Neural crest cell (in vitro differentiated cells): ENCODE measurements at places on chromosomes 1 and 21. TPM values are rescaled to one million over a fixed set of nuclear protein-coding genes. Genes with fewer than 3 reads are reported as not detected.

- DNase-seq = no peak
Observed at GRCh38 chr1:2391931-2392509, 379 bp downstream of the RER1 start.

- DNase-seq = no peak
Observed at GRCh38 chr1:31153423-31153822, 86.3 kb downstream of the NKAIN1 start.

DNA sequence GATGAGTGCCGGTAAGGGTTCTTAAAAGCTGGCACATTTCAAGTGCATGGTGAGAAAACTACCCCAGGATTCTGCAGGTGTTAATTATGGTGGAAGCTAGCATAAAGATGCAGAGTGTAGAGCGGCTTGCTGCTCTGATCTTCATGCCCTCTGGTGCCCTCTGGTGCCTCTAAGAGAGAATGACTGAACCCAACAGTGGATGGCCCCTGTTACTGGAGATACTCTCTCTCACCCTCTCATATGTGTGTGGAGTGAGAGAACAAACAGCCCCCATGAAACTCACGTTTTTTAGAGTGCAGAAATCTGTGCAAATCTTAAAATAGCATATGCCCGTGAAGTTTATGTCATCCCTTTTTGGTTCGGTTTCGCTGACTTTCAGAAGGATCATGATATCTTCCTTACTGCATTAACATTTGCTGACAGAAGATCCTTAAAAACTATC, 90.0 kb downstream of the GRIK1 start:
- peak; percentile 44 for DNase-seq

- DNase-seq = no peak
Observed at GRCh38 chr1:110003747-110004428, 19.3 kb downstream of the AHCYL1 start.

Gene CSF1
- total RNA-seq = 16.0 and 17.9 TPM in 2 replicates

DNA sequence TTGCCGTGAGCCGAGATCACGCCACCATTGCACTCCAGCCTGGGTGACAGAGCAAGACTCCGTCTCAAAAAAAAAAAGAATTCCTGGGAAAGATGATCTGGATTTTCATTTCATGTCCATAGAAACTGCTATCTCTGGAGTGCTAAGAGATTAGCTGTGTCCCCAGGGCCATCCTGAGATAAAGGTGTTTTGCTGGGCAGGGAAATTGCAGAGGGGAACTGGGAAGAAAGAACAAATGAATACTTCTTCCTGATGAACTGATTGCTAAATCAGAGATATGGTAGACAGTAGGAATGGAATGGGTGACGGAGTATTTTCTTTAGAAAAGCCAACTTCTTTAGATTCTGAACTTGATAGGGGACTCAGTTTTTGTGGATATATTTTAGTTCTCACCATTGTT, 19.2 kb downstream of the SNRPE start:
- no peak for DNase-seq

DNA sequence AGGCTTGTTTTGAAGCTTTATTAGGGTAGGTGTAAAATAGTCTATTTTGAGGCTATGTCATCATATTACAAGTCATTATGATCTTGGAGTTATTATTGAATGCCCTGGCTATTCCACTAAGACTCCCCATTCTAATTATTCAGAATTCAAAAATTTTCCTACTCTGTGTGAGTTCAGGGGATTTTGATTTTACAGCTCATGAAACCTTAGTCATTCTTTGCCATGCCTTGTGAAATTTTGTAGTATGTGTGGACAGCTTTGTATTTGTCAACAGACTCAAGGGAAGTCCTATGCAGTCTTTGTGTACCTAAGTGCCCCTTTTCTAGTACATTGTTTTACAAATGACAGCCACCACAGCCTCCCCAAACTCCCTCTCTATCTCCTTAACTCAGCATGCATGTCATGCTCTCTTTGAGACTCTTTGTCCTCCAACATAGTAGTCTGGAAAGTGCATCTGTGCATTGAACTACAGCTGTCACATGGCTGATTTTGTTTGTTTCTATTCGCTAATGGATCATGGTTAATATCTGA, 28.0 kb downstream of the CD1D start:
- no peak for DNase-seq

- no peak for DNase-seq
Observed at GRCh38 chr1:53128401-53128800, 14.0 kb downstream of the SLC1A7 start.

Gene PRKCZ
- total RNA-seq = 8.6 and 10.6 TPM in 2 replicates

- DNase-seq = no peak
Observed at GRCh38 chr1:167250482-167250881, 29.8 kb downstream of the POU2F1 start.

- no peak for DNase-seq
Observed at GRCh38 chr1:94895518-94895917, 31.4 kb downstream of the CNN3 start.

Gene HES3
- total RNA-seq = 23.6 and 25.2 TPM in 2 replicates

DNA sequence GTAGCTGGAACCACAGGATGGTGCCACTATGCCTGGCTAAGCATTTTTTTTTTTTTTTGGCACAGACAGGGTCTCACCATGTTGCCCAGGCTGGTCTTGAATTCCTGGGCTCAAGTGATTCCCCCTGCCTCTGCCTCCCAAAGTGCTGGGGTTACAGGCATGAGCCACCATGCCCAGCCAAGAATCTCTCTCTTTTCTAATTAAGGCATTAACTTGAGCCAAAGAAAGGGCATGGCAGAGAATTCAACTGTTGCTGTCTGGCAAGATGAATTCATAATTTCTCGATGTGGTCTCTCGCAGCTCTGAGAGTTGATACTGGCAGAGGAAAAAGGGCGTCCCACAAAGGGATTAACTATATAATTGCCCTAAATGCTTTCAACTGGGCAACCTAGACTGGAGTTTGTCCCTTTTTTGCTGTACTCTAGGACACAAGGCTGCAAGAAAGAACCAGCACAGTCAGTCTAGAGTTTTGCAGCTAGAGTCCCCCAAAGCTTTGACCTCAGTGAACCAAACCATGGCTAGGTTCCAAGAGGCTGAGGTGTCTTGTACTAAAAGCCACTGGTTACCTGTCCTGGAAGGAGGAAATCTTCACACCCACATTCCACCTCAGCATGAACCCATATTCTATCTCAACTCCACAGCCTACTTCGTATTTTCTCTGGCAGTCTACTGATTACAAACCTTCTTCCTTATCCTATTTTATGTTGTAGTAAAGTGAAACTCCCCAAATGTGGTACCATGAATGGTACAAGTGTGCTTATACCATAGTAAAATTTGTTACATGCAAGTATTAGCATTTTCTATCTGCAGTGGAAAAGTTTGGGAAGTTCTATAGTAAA, 51.2 kb downstream of the OPTC start:
- no peak for DNase-seq

DNA sequence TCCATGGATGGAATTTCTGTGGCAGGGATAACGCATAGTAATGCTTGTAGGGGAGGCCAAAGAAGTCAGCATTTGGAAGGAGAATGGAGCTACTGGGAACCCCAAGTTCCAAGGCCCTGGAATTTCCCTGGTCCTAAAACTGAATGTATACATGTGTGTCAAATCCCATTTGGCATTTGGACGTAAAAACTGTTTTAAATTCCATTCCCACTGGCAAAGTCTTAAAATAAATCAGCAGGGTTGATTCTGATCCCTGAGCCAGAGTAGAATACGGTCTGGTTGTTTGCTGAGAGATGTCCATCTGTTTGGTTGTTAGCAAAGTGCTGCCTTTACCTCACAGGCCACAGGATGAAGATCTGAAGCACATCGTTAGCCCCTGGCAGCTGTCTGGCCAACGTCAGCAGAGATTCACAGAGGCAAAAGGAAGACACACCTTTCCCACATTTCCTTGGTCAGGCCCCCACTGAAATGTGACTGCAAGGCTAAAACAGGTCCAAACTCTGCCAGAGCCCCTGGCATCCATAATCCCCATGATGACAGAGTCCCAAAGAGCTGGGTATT, 62.2 kb downstream of the GORAB start:
- DNase-seq = no peak

Gene BACH1
- 66.4 and 69.2 TPM in 2 replicates for total RNA-seq

Gene TSPAN1
- total RNA-seq = not detected in 2 replicates

- DNase-seq = no peak
Observed at GRCh38 chr1:181023265-181024057, 791 bp upstream of the STX6 start.

DNA sequence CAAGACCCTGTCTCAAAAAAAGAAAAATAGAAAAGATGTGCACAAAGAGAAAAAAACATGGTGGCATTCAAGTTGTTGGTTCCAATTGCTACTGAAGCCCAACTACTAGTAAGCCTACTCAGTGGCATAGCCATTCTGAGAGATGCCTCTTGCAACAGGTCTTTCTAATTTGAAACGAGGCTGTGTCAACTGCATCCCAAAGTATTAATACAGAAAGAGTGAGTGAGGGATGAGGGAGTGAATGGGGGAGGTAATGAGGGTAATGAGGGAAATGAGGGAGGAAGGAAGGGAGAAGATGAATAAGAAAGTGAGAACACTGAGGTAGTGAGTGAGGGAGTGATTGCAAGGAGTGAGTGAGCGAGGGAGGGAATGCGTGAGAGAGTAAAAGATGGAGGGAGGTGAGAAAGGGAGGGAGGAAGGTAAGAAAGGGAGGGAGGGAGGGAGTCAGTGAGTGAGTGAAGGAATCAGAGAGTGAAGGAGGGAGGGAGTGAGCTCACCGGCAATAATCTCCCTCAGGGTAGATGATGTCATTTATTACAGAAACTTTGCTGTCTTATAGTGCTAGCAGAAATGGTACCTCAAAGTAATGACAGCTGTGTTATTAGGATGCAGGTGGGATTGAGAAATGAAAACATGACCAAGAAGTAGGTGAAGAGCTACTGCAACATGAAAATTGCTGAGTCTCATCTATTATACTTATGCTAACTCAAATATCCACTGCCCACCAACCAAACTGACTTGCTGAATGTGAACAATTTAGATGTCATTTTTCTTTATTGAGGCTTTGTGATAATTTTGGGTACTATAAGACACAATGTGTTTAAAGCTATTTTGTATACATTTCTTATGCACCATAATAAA, 75.6 kb upstream of the ADAM30 start:
- no peak for DNase-seq

Gene SPRR2E
- total RNA-seq = not detected in 2 replicates

GRCh38 chr1:97093741-97094140, 372.2 kb downstream of the PTBP2 start:
- DNase-seq = no peak

- no peak for DNase-seq
Observed at GRCh38 chr1:29136391-29136915, 12.8 kb upstream of the TMEM200B start.

GRCh38 chr1:65317866-65318653, 8.7 kb downstream of the DNAJC6 start:
- DNase-seq = no peak
